GM06990 (cell line): ENCODE measurements at places on chromosomes 2 and 18.

- no peak for DNase-seq
Measured at GRCh38 chr2:62410015-62410453, 96.0 kb downstream of the TMEM17 start.

- no peak for DNase-seq
Measured at GRCh38 chr2:237568121-237568660, 1.8 kb downstream of the PRLH start.

DNA sequence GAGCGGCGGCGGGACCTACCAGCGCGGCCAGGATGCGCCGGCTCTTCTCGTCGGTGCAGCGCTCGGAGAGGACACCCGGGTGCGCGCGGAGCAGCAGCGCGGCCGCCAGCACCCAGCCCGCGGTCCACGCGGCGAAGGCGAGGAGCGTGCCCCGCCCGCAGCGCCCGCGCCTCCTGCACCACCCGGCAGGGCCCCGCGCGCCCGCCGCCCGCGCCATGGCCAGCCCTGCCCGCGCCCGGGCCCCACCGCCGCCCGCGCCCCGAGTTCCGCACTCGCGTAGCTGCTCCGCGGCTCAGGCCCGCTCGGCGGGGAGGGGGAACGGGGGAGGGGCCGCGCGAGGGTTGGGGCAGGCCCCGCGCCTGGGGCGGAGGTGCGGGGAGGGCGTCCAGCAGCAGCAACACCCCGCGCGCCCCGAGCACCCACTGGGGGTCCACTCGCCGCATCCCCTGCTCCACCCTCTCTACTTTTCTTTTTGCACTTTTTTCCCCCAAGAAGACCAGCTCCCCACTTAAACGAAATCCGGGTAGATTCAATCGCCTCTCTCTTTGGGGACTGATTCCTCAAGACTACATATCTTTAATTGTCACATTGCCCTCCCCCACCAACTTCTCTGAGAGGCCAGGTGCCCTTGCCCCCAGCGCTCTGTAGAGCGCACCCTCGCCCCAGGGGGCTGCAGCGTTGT lies at the start of gene DIPK1C:
DIPK1C (minus strand) TSS at position 266 of the 682 bp plus-strand sequence; CDS start at position 217, 49 bp downstream.
- DNase-seq: no peak

DNA sequence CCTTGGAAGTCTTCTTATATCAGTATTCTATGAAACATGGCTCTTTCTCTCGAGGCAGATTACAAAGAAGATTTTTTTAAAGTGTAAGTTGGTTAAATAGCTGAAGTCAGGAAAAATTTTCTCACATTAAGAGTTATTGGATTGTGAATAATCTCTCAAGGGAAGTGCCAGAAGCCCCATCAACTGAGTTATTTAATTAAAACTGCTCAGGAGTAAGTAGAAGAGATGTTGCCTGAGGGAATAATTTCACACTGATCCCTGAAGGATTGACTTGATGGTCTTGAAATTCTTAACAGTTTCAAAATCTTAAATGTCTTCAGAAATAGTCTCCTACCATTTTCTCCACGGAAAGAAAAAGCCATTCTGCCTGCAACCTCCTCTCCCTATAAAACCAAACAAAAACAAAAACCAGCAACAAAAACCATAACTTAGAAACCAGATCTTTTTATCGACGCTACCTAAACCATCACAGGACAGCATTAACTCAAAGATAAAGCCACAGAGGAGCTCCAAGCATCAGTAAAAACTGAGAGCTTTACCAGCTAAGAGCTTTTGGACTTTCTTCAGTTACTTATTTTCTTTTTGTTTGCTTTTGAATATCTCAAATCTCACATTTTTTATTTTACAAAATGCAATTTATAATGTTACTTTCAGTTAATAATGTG lies 12.9 kb downstream of the CD226 start:
- no peak for DNase-seq

- no peak for DNase-seq
Measured at GRCh38 chr2:120763931-120764330, 28.3 kb downstream of the GLI2 start.

- DNase-seq: no peak
Measured at GRCh38 chr2:239597216-239597615, 196.4 kb upstream of the HDAC4 start.

DNA sequence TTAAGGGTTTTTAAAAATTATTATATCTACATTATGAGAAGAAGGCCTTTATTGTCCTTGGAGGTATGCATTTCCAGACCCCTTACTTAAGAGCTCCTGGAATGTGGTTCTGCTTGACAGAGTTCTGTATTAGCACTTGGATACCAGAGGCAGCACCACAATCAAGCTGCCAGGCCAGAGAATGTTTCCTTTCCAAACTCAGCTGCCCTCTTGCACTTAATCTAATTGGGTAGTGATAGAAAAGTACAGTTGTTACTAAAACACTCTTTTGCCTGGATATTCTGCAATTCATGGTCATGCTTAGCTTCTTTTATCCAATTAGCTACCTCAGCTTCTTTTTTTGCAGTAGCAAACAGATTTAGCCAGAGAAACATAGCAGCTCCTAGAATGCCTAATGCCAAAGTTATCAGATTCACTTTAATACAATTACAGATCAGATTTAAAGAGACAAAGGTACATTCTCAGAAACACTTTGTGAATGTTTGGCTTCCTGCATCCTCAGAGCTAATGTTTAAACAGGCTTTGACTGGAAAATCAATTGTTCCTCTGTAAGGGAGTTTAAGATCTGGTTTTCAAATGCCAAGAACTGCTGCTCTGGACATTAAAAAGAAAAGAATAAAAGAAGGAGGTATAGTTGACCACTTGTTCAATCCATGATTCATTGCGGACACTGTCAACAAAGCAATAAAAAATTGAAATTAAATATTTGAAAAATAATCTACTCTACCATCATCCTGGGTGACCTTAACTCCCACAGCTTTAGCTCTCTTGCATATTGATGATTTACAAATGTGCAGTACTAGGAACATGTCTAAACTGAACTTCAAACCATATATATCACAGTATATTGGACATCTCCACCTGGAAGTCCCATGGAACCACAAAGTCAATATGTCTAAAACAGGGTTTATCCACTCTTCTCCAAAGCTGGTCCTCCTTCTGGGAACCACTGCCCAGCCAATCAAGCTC lies 12.8 kb downstream of the NOSTRIN start:
- no peak for DNase-seq

- DNase-seq: no peak
Measured at GRCh38 chr2:207825045-207825954, 55.6 kb upstream of the FZD5 start.

GRCh38 chr2:85917887-85918795 lies 29.4 kb upstream of the ST3GAL5 start:
- no peak for DNase-seq

DNA sequence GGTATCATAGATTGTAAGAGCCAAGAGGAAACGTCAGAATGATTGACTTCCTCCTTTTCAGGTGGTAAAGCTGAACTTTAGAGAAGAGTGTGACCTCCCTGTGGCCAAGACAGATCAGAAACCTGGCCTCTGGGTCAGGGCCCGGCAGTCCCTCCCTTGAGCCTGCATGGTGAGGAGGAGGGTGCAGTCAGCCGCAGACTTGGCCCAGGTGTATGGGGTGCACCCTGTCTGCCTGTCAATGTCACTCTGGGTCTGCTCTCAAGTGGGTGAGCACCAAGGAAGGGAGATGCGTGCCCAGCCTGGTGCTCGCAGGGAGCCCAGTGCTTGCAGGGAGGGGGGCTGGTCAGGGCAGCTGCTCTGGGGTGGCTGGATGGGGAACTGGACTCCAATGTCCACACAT lies 134.4 kb upstream of the SNTG2 start:
- no peak for DNase-seq
